ENCODE measurements at places on chromosomes 11 and 22. TPM values are rescaled to one million over a fixed set of nuclear protein-coding genes. Genes with fewer than 3 reads are reported as not detected.

DNA sequence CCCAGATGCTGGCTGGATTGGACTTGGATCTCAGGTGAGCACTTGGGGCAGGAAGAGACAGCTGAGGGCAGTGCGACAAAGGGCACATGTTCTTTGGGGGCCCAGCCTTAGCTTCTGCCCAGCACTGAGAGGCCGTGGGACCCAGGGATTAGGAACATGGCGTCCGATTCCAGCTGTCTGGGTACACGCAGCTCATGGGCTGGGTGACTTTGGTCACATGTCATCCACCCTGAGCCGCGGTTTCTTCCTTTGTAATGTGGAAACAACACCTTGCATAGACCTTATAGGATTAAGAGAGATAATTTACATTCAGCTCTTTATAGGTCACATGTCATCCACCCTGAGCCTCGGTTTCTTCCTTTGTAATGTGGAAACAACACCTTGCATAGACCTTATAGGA, 39.8 kb downstream of the MYO18B start:
- no peak for DNase-seq

GRCh38 chr11:120248551-120249278, 8.8 kb downstream of the POU2F3 start:
- no peak for DNase-seq

- DNase-seq: no peak
Measured at GRCh38 chr11:34633640-34633989, 12.7 kb downstream of the EHF start.

DNA sequence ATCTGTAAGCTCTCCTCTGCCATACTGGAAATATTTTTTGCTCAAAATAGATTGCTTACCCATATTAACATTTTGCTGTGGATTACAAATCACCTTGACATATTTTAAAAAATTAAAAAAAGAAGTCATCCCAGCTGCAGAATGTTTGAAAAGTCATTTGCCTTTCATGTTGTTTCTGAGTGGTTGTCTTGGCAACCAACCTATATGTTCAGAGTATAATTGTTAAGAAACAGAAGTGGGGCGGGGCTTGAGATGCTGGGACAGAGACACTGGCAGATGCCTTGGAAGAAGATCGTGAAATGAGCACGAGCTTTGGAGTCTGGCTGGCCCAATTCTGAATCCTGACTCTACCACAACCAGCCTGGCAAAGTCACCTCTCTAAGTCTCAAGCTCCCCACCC, 348.2 kb downstream of the LARGE1 start:
- no peak for DNase-seq

- no peak for DNase-seq
Measured at GRCh38 chr22:31652088-31652487, 9.9 kb downstream of the PISD start.

The OR56A1 gene
- total RNA-seq: 0.03 TPM

The TMPRSS13 gene
- total RNA-seq: 0.39 TPM

- peak; percentile 93 for DNase-seq
Measured at GRCh38 chr11:64971421-64972233, at the start of gene MAJIN. Gene MAJIN (minus strand): TSS chr11:64972108. CDS start chr11:64959405, 12,703 bp downstream.
